ENCODE measurements at places on chromosomes 3 and 15.

GRCh38 chr3:97647441-97647982 lies 117.0 kb upstream of the ARL6 start:
- DNase-seq = no peak

DNA sequence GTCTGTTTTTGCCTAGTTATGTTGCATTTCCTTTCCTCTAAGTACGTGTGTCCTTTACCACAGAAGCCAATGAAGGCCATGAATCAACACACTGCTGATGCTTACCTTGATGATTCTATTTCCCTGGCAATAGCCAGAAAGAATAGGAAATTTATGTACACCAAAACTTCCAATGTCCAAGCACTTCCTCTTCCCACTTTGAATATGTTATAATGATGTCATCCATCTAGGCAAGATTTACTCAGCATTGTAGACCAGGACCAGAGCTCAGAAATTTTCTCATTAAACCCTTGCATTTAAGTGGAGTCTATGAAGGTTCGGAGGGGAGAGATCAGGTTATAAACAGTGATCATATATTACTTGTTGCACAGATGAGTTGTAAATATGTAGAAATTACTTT lies 126.0 kb downstream of the THRB start:
- no peak for DNase-seq

DNA sequence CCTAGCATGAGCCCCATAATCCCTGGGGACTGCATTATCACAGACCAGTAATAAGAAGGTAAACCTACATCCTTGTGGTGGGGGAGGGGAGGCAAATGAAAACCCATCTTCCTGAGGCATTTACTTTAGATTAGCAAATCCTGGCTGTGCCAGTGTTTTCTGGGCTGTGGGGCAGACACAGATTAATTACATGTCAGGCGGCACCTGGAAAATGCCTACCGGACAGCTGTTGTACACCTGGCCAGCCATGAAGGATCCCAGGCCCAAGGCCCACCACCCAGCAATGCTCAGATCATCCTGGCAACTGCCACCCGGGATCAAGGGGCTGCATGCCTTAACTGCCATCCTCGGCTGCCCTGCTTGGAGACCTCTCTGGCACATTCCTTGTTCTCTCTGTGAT lies 59.1 kb upstream of the RASA2 start:
- DNase-seq = no peak

DNA sequence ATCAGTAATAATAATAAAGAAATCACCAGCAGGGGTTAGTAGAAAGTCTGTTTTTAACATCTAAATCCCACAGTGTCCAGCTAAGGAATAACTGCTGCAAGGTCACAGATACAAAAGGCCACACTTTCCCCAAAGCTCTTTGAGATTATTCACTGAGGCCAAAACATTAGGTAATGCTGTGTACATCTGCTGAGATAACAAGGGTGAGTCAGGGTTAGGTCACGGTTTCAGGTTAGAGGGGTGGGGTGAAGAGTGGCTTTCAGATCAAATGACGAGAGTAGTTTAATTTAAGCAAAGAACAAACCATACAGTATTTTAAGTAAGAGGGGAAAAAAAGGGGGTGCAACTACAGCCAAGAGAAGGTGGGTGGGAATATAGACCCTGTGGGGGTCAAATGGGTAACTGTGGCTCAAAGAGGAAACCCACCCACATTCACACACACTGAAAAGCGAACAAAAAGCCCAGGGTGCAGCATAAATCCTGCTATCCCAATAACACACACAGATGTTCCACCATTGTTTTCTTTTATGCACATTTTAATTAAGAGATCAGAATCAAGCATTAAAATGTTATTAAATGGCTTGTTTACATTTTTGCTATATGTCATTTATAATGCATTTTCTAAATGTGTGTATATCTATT lies 412.9 kb downstream of the TIGIT start:
- no peak for DNase-seq

DNA sequence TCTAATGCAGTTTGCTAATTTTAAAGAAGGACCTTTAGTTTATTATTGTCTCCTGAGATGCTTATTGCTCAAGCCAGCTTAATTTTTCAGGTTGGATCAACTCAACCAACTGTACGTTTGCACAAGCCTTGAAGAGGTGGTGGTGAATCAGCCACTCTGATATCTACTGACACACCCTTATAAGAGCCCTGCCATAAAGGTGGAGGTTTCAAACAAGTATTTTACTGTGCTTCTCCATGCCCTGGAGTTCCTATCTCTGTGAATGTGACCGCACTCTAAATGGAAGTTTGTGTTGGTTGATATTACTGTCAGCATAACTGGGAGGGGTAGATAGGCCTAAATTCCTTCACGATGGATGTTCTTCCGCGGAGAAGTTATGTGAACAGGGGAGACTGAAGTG lies 297.3 kb upstream of the UBE2E1 start:
- no peak for DNase-seq

Measured in stimulated activated CD8-positive, alpha-beta memory T cell treated with anti-CD3 and anti-CD28 coated beads, Interleukin-4, amount 100 ng/mL, for 1 hour (primary cell).